ENCODE measurements at places on chromosomes 7 and 10. TPM values are rescaled to one million over a fixed set of nuclear protein-coding genes. Genes with fewer than 3 reads are reported as not detected.

Gene EPO
- total RNA-seq = not detected

Gene OPN4
- total RNA-seq = not detected

Gene JCAD
- total RNA-seq = 40.7 TPM

Gene AEBP1
- 0.62 TPM for total RNA-seq

Gene IKZF1
- total RNA-seq = 0.77 TPM

Gene MXI1
- total RNA-seq = 12.1 TPM

DNA sequence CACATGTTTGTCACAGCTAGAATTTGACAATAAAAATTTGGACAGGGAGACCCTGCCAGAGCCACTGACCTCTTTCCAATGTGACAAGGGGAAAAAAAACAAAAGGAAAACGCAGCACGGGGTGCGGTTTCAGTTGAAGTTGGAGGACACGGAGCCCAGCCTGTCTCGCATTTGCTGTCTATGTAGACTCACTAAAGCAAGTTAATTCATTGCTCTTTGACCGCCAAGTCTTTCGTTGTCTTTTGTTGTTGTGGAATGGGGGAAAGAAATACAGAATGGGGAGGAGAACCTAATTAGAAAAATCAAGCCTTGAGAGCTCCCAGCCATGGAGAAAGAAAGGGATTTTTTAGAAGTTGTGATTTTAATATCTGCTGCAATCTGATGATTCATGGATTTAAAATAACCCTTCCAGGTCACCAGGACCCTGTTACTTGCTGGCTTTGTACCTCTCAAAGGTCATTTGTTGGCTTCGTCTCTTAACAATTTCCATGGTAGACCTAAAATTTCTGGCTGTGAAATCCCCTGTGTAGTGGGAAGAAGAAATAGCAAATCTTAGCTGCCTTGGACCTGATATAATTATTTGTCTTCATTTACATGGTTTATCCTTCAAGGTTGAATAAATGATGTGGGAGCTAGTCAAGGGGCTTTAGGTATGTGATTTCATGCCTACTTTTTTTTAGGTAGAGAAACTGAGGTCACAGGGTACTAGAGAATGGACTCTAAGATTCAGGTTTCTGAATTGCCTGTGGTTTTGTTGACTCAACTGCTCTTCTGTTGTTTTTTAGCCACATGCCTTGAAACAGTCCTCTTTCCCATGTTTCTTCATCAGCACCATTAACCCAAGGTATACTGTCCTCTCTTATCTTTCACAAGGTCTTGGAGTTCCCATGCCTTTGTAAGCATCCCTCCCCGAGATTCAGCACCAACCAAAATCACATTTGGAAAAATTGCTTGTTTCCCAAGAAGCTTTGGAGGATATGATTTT, 78.7 kb downstream of the TCF7L2 start:
- no peak for DNase-seq

DNA sequence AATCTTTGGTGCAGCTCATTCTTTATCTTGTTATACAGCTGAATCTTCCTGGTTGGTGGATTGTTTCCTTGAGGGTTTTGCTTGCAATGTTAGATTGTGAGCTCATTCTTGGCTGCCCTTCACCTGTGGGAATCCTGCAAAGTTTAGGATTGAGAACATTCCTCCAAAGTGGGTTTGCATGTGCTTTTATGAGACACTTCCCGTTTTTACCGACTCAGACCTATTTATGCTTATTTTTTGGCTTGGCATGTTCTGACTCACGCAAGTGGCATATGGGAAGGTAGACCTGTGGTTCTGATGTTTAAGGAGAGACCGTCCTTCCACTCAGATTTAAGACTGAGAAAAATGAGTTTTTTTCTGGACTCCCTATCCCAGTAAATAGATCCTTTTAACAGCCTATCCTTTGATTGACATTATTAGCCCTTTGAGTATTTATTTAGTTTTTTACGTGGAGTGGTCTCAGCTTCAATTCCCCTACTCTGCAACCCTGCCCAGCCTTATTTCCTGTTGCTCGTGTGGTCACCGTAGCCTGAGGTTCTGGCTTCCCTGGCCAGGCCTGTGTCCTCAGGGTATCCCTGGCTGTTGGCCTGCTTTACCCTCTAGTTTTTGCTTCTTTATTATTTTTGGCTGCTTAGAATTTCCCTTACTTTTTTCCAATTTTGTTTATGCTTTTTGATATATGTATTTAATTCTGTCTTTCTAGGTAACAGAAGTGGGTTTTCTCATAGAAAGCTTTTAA, 13.4 kb upstream of the PRF1 start:
- DNase-seq = no peak

DNA sequence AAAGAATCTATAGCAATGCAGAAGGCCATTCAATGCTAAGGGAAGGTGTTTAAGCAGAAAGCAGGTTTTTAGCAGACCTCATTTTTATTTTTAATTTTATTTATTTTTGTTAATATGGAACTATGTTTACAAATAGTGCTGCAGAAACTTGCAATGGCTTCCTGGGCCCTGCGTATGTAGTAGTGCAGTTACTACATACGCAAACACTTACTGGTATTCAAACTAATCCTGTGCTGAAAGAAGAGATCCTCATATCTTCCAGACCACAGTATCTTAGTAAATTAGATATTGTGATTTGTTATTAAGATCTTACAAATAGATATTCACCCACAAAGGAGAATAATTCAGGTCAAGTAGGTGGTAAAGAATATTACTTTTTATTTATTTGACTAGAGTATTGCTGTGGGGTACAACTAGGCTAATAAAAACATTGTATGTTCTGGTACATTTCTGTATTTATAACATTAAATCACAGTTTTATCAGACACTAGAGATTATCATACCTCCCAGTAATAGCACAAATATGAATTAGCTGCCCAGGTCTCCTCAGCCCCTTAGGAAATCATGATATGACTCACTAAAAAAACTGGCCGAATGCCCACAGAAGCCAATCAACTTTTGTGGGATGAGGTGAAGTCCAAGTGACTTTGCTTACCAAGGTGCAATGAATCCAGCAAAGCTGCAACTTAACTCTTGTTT, 57.6 kb downstream of the RNLS start:
- DNase-seq = no peak

DNA sequence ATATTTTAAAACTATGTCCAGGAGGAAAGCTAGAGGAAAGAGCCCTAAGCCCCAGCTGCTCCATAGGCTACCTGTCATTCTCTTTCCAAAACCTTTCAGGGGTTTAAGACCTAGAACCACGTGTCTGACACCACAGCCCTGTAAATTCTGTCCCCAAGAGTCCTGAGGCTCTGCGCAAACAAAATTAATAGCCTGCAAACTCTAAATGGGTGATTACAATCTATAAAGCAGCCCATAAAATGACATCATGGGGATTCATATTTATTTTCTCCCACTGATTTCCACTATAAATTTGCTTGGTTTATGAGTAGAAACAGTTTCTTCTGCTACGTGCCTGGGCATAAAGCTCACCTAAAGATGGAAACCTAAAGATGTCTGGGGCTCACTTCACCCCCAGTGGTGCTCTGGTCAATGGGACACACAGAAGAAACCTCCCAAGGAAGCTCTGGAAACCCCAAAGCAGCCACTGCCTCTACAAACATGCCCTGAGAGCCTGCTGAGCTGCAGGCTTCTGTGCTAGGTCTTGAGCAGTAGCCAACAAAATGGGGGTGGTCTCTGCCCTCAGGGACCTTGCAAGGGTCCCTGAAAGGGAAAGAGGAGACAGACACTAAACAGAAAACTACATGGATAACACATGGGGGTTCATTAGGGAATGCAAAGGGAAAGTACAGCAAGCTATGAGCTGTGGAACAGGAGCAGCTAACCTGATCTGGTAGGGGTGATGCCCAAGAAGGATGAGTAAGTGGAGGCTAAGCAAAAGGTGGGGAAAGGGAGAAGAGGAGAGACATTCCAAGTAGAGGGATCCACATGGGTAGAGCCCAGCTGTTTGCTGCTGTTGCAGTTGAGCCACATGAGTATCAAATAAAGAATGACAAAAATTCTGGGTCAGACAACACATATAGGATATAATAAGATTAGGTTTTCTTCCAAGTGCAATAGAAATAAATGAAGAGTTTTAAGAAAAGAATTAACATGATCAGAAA, 331.7 kb downstream of the KCNMA1 start:
- no peak for DNase-seq

GRCh38 chr10:122097935-122098334, 109.0 kb downstream of the TACC2 start:
- DNase-seq = no peak

DNA sequence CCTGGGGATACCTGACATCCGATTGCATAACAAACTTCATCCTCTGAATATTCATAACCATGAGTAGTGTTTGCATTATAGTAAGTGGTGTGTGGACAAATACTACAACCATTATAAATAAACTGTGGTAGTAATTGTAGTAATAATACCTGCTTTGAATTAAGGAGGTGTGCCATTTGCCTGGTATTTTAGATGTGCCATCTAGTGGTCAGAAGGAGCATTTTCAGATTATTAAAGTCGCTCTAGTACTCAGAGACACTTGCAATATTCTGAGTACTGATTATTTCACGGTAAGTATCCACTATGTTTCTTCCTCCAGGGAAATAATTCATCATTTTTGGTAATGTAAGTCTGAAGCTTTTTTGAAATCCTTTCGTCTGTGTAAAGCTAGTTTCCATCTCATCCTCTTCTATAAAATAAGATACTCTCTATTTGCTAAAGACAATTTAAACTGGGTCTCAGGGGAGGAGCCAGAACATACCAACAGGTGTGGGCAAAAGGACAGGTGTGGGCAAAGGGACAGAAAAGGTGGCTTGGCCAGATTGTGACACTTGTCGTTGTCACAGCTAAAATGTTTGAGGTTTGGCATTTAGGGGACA, 115.3 kb upstream of the WDR11 start:
- no peak for DNase-seq

DNA sequence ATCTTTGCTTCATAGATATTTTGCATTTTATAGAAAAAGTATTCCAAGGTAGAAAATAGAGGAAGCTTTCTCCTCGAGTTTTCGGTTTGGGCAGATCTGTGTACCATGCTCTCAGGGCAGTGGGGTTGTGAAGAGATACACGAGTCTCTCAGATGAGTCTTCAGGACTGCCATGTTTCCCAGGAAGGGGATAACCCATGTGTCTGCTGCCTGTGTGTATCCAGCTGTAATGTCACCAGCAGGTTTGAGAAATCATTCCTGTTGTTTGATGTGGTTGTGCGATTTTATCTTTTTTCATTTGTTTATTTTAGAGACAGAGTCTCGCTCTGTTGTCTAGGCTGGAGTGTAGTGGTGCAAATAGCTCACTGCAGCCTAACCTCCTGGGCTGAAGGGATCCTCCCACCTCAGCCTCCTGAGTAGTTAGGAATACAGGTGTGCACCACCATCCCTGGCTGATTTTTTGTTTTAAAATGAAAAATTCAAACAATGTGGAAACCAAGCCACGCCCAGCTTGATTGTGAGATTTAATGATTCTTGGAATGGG, 48.9 kb downstream of the SNX10 start:
- DNase-seq = no peak

DNA sequence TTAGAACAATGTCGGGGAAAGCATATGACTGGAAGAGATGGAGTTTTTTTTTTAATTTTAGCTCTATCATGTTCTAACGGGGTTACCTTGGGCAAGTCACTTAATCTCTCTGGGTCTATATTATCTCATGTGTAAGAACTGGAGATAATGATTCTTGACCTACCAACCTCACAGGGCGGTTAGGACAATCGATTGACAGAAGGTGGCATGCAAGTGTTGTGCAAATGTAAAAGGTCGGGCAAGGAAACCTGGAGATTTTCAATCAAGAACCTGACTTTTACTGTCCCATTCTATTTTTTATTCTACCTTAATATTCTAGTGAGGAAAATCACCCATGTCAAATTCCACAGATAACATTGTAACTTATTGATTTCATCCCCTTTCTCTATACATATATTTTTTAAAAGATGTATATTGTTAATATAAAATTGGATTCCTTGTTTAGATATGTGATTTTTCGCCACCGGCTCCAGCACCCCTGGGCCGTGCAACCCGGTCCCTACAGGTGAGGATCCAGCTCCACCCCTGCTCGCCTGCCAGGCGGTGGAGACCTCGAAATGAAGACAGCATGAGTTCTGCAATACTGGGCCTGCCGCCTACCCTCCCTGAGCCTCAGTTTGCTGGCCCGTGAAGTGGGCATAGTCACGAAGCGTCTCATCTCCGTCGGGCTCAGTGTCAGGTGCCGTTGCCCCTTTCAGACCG, 497.6 kb upstream of the PHF14 start:
- no peak for DNase-seq

DNA sequence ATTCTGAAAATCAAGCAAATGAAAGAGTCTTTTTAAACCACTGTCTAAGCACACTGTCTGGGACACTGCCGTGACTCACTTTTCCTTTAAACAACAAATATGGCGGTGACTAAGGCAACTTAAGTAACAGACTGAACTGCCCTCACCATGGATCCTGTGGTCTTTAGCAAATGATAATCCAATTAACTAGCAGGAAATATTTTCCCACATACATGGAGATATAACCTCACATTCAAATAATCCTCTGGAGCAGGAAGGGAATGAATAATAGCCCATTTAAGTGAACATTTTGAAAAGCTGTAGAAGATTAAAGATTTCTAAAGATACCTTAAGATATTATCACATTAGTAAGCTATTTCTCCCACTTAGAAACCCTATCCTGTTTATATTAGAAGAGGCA, 40.3 kb upstream of the LRRC17 start:
- DNase-seq = no peak

DNA sequence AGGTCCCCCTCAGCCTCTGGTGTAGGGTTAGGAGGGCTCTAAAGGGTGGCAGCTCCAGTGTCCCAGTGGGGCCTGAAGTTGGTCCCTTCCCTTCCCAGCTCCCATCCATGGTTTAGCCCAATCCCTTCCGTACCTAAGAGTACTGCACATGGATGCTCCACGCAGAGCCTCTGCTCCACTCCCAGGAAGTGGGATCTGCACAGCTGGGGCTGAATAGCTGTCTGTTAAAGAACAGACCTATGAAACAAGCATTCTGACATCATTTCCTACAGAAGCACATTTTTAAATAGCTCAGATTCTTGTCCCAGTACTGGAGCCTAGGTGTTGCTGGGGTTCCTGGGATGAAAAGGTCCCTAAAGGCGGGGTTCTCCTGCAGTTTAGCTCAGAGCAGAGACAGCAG, 135.9 kb downstream of the ZMYND11 start:
- DNase-seq = no peak

DNA sequence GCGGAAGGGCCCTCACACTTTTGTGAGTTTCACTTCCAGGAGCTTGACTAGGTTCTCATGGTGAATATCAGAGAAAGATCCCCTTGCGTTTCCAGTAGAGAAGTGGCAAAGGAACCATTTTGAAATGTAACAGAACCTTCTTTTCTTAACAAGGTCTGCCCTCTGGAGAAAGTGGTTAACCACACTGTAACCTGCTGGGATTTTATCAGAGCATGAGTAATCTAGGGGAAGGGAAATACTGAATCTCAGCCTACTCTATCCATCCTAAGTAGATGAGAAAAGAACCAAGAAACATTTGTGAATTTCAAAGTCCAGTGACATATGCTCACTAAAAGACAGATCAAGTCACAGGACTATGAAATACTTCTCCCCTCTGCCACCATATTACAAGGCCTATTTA, 235.5 kb downstream of the ZEB1 start:
- DNase-seq = no peak

DNA sequence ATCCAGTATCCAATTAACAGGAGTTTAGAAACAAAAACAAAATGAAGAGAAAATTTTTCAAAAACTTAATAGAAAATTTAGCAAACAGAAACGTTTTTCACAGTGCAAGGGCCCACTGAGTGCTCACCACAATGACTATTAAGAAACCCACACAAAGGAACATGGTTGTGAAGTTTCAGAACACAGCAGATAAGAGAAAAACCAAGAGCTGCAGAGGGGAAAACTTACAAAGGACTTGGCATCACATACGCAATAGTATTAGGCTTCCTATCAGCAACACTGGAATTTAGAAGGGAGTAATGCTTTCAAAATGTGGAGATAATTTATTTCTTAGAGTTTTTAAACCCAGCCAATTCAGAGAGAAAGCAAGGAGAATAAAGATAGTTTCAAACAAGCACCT, 1.7 kb upstream of the C7orf25 start:
- DNase-seq = no peak

Measured in Panc1 (cell line).